ENCODE measurements at places on chromosomes 7 and 10. TPM values are rescaled to one million over a fixed set of nuclear protein-coding genes. Genes with fewer than 3 reads are reported as not detected.

RADIL gene
- total RNA-seq = 7.3 TPM

DNMBP gene
- 12.5 TPM for total RNA-seq

AKR1C4 gene
- total RNA-seq = not detected

STEAP4 gene
- total RNA-seq = 53.9 TPM

TNRC18 gene
- total RNA-seq = 118 TPM

PDCD4 gene
- 48.6 TPM for total RNA-seq

CCNJ gene
- 8.4 TPM for total RNA-seq

KIAA1549 gene
- total RNA-seq = 5.7 TPM

PNLIPRP3 gene
- 0.20 TPM for total RNA-seq

ATG9B gene
- total RNA-seq = 0.17 TPM

FAM25G gene
- not detected for total RNA-seq

CCDC136 gene
- total RNA-seq = 3.1 TPM

UCMA gene
- total RNA-seq = not detected

GRCh38 chr7:115106316-115106715 is 184.4 kb downstream of the MDFIC start:
- H3K4me1 ChIP-seq = no peaks in the 10 kb centered on the region
- no peaks in the 10 kb centered on the region for H3K36me3 ChIP-seq
- H3K27me3 ChIP-seq = no peaks in the 10 kb centered on the region
- no peak overlapping the region for H3K27ac ChIP-seq
- no peak overlapping the region for H3K4me3 ChIP-seq

DNA sequence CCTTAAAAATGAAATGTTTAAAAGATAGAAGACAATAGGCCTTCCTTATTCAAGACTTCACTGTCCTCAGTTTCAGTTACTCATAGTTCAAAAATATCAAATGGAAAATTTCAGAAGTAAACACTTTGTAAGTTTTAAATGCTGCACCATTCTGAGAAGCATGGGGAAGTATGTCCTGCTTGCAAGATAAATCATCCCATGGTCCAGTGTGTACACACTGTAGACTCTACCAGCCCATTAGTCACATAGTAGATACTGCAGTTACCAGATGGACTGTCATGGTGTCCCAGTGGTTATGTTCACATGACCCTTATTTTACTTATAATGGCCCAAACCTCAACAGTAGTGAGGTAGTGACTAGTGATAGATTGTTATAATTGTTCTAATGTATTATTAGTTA is 69.5 kb downstream of the PTPN12 start:
- H3K27me3 ChIP-seq = no peaks in the 10 kb centered on the region
- no peak for DNase-seq
- H3K4me1 ChIP-seq = no peaks in the 10 kb centered on the region
- peaks cover 67% of the 10 kb centered on the region for H3K36me3 ChIP-seq
- no peak overlapping the region for H3K4me3 ChIP-seq

DNA sequence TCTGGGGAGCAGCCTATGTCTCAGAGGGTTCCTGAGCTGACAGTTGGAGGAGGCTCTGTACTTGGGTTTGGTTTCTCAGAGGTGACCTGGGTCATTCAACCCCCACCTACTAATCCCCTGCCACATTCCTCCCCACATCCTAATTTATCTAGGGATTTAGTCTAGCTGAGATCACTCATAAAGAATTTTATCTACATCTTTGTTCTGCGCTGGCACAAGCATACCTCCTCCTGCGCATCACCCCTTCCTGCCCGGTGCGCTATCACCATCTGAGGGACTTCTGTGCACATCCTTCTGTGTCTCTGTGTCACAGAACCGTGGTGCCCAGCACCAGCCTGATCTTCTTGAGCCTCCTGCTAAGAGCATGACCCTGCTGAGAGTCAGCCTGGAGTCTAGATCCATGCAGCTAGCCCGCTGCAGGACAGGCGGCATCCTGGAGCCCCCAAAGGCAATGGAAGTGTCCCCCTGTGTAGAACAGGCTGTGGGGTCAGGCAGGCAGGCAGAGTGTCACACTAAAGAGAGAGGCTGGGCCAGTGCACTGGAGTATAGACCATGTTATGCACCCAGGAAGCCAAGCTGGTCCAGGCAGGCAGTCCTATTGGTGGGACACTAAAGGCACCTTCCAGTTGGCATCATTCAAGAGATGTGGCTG is 63.6 kb downstream of the ARHGAP22 start:
- no peak overlapping the region for H3K27ac ChIP-seq
- DNase-seq = no peak
- no peaks in the 10 kb centered on the region for H3K4me1 ChIP-seq
- H3K27me3 ChIP-seq = no peaks in the 10 kb centered on the region
- no peak overlapping the region for H3K4me3 ChIP-seq

GRCh38 chr7:16438988-16439387 is 17.6 kb upstream of the CRPPA start:
- DNase-seq = no peak
- no peaks in the 10 kb centered on the region for H3K36me3 ChIP-seq
- no peaks in the 10 kb centered on the region for H3K27me3 ChIP-seq
- H3K27ac ChIP-seq = no peak overlapping the region

DNA sequence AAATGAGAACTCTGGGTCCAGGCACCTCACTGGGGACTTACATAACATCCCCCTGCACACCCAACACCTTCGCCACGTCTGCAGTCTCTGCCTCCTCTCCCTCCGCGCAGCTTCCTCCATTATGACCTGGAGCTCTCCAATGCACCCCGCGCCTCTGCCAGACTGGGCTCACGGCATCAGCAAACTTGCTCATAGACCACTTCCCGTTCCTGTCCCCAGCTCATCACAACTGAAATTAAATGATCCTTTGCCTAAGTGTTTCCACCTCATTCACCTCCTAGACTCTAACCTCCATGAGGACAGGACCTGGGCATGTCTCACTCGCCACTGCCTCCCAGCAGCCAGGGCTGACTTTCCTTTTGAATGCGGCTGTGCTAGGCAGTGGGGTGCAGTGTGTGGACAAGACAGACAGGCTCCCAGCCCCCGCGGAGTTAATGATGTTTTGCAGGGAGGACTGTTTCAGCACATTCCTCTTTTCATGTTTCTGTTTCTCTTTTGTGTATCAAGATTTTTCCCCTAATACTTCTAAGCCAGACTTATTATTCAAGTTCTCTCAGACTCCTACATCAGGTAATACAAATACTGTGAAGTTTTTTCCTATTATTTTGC is 18.8 kb downstream of the CHST15 start:
- no peaks in the 10 kb centered on the region for H3K36me3 ChIP-seq
- no peak overlapping the region for H3K4me3 ChIP-seq
- DNase-seq = no peak
- no peaks in the 10 kb centered on the region for H3K27me3 ChIP-seq
- no peaks in the 10 kb centered on the region for H3K4me1 ChIP-seq

DNA sequence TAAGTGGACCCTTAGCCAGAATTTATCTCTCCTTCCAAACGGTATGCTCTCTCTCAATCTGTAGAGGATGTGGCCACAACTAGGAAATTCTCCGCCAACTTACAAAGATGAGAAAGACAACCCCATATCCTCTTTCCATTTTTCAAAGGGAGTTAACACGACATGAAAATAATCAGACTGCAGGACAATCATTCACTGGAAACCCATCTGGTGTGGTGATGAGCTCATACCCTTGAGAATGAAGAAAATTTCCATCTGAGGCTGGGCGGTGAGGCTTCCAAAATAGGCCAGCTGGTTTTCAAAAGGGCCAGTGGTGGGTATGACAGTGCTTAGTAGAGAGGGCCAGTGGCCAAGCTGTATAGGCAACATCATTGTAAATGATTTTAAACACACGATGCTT is 369.6 kb downstream of the FRMD4A start:
- H3K27ac ChIP-seq = no peak overlapping the region
- H3K27me3 ChIP-seq = no peaks in the 10 kb centered on the region
- H3K36me3 ChIP-seq = no peaks in the 10 kb centered on the region
- H3K4me1 ChIP-seq = peaks cover 6% of the 10 kb centered on the region

- H3K27me3 ChIP-seq = peaks cover 4% of the 10 kb centered on the region
- DNase-seq = no peak
- H3K4me1 ChIP-seq = no peaks in the 10 kb centered on the region
- no peaks in the 10 kb centered on the region for H3K36me3 ChIP-seq
Measured at GRCh38 chr10:103584216-103585010, 90.9 kb downstream of the NEURL1 start.

DNA sequence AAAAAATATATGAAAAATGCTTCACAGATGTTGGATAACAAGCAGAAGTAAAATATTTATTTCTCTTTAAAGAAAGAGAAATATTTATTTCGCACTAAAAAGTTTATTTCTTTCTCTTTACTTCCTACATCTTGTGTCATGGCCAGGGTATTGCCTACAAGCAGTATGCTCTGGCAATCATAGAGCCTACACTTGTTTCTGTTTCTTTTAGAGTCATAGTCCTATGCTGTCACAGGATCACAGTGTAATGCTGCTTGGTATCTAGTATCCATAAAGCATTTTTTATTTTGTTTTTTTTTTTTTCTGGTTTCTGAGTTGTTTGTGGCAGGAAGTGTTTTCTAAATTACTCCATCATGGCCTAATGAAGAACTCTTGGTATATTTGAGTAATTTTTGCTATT is 116.0 kb downstream of the ATRNL1 start:
- H3K27me3 ChIP-seq = no peaks in the 10 kb centered on the region
- H3K4me1 ChIP-seq = no peaks in the 10 kb centered on the region
- no peak overlapping the region for H3K27ac ChIP-seq
- no peak for DNase-seq
- H3K4me3 ChIP-seq = no peak overlapping the region
- no peaks in the 10 kb centered on the region for H3K36me3 ChIP-seq

GRCh38 chr7:97015279-97015678 is 9.4 kb downstream of the DLX5 start:
- no peak overlapping the region for H3K4me3 ChIP-seq
- H3K27ac ChIP-seq = no peak overlapping the region
- H3K27me3 ChIP-seq = peaks cover 96% of the 10 kb centered on the region
- no peaks in the 10 kb centered on the region for H3K36me3 ChIP-seq

DNA sequence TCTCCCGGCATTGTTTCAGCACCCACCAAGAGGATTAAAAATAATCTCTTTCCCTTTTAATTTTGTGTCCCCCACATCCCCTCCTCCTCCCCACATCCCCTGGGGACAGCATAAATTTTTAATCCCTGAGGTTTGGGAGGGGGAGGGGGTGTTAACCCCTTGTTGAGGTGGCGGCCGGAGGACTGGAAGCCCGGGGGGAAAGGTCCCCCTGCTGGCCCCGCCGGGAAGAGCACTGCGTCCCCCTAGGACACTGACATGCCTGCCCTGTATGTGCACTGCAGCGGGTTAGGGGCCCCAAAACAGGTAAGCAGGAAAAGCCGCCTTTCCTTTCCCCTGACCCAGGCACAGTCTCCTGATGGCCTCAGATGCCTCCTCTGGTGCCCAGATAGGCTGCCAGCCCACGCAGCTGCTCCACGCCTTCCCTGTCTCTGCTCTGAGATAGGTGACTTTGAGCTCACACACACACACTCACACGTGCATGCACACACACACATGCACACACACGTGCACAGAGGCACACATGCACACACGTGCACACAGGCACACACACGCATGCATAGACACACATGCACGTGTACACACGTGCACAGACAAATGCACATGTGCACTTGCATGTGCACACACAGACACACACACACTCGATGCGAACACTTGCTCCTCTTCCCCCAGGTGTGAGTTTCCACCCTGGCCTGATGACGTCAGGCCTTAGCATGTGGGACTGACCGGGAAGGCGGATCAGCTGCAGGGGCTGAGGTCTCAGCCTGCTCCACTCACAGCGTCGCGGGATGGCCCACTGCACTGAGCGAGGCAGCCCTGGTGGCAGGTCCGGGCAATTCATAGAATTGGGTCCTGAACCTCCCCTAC is 12.3 kb downstream of the CNPY1 start:
- H3K27ac ChIP-seq = no peak overlapping the region
- no peak overlapping the region for H3K4me3 ChIP-seq
- no peaks in the 10 kb centered on the region for H3K36me3 ChIP-seq
- peak; percentile 57 for DNase-seq

- DNase-seq = no peak
- no peak overlapping the region for H3K27ac ChIP-seq
- H3K4me3 ChIP-seq = no peak overlapping the region
- H3K4me1 ChIP-seq = no peaks in the 10 kb centered on the region
- no peaks in the 10 kb centered on the region for H3K27me3 ChIP-seq
- H3K36me3 ChIP-seq = no peaks in the 10 kb centered on the region
Measured at GRCh38 chr10:34844448-34844847, 29.4 kb upstream of the PARD3 start.

GRCh38 chr10:93215312-93215711 is 141.6 kb downstream of the CYP26A1 start:
- no peak for DNase-seq
- H3K4me3 ChIP-seq = no peak overlapping the region
- H3K4me1 ChIP-seq = no peaks in the 10 kb centered on the region
- H3K27ac ChIP-seq = no peak overlapping the region
- H3K36me3 ChIP-seq = no peaks in the 10 kb centered on the region

DNA sequence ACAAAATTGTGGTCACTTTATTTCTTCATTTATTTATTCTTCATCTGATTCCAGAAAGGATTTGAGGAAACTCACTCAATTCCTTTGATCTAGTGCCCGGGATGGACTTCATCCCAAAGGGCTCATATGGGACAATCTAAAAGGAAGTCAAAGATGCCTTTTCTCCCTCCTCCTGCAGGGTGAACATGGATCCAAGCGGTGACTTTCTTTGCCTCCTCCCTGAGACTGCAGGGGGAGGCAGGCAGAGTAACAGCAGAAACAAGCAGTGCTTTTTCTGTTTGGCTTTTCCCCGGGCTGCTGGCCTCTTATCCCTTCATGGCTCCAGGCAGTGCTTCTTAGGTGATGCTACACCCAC is 10.0 kb upstream of the DNMBP start:
- no peak overlapping the region for H3K4me3 ChIP-seq
- H3K27ac ChIP-seq = no peak overlapping the region
- no peaks in the 10 kb centered on the region for H3K36me3 ChIP-seq
- H3K27me3 ChIP-seq = no peaks in the 10 kb centered on the region
- H3K4me1 ChIP-seq = no peaks in the 10 kb centered on the region
- DNase-seq = no peak

DNA sequence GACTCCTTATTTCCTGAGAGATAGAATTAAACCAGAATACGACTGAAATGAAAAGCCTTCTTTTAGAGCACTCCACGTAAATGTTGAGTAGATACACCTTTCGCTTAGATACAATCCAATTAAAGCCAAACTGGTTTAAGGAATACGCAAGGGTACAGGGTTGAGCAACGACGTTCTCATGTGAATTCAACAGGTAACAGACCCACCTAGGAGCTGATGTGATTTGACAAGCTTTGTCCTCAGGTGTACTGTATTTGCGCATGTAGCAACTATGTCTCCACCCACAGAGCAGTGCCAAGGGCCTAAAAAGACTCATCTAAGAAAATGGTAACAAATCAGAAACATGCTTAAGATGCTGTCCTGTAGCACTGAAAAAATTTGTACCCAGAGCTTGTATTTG is 139.6 kb downstream of the GATA3 start:
- no peaks in the 10 kb centered on the region for H3K27me3 ChIP-seq
- H3K4me1 ChIP-seq = no peaks in the 10 kb centered on the region
- H3K27ac ChIP-seq = no peak overlapping the region
- no peak for DNase-seq
- H3K4me3 ChIP-seq = no peak overlapping the region

GRCh38 chr10:116005301-116005700 is 267.7 kb downstream of the GFRA1 start:
- no peak for DNase-seq
- H3K4me1 ChIP-seq = no peaks in the 10 kb centered on the region
- no peak overlapping the region for H3K27ac ChIP-seq
- no peak overlapping the region for H3K4me3 ChIP-seq

GRCh38 chr10:88082806-88083596 is 219.6 kb downstream of the PTEN start:
- no peak overlapping the region for H3K27ac ChIP-seq
- peaks cover 19% of the 10 kb centered on the region for H3K4me1 ChIP-seq
- H3K4me3 ChIP-seq = no peak overlapping the region
- no peaks in the 10 kb centered on the region for H3K36me3 ChIP-seq
- no peak for DNase-seq

- no peak for DNase-seq
- no peak overlapping the region for H3K27ac ChIP-seq
- no peak overlapping the region for H3K4me3 ChIP-seq
Measured at GRCh38 chr10:1464881-1465417, 272.4 kb downstream of the ADARB2 start.

All from upper lobe of right lung (tissue), 1 donor.